Myocyte (in vitro differentiated cells): ENCODE measurements at places on chromosomes 12 and 14. TPM values are rescaled to one million over a fixed set of nuclear protein-coding genes. Genes with fewer than 3 reads are reported as not detected.
A peak's percentile ranks its signal among the peaks of the same experiment; 100 is the strongest.

IFNG-AS1 gene
- 1.8 TPM in 1 of 2 replicates, not detected in the other for total RNA-seq

GRCh38 chr12:29148911-29149690 is at the start of gene FAR2:
FAR2 (plus strand) TSS chr12:29149278; CDS start chr12:29270450, 121,172 bp downstream.
- DNase-seq = peak; percentile 1

- no peak for DNase-seq
These were observed 325.2 kb downstream of the PCNX1 start for GRCh38 chr14:71232506-71232905.

DNA sequence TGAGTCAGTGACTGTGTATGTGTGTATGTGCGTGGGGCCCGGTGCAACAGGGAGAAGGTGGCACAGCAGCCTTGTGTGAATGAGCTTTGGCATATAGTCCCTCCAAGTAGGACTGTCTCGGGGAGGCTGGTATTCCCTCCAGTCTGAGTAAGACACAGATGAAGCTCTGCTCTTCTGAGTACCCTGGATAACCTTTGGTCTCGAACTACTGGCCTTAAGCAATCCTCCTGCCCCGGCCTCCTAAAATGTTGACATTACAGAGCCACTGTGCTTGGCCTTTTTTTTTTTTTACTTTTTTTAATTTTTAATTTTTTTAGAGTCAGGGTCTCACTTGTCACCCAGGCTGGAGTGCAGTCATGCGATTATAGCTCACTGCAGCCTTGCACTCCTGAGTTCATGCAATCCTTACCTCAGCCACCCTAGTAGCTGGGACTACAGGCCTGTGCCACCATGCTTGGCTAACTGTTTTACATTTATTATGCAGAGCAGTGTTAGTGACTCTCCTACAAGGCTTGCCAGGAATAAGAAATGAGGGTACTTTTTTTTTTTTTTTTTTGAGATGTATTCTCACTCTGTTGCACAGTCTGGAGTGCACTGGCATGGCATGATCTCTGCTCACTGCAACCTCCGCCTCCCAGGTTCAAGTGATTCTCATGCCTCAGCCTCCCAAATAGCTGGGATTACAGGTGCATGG is 9.4 kb upstream of the DAZAP2 start:
- no peak for DNase-seq

- DNase-seq = no peak
These were observed 7.2 kb downstream of the MVK start for GRCh38 chr12:109580684-109581333.

- no peak for DNase-seq
These were observed 112.8 kb downstream of the CHST11 start for GRCh38 chr12:104569346-104570173.

SCN8A gene
- 7.4 and 13.7 TPM in 2 replicates for total RNA-seq

GRCh38 chr14:104136472-104137296 is 1.7 kb upstream of the KIF26A start:
- no peak for DNase-seq

DNA sequence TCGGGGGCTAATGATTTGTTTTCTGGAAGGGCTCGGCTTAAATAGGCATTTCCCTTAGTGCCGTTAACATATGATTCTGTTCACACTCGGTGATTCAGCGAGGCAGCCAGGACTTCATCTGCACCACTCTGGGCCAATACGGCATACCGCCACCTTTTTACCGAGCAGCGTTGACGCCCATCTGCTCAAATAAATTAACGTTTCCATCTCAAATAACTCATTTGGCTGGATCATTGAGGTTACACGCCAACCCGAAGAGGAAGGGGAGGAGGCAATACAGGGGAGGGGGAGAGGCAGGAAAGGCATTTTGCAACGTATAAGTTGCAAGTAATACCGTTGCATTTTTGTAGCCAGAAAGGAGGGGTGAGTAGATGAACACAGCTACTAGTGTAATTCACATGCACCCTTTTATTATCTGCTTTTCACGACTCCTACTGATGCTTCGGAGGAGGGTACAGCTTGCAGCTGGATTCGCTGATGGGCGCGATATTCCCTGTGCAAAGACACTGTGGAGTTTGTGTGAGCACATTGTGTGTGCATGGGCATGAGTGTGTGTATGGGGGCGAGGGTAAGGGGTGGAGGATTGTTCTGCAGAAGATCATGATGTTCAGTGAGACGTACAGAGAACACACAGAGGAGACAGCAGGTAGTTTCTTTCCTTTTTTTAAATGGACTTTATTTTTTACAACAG is 45.9 kb downstream of the MAP1LC3B2 start:
- no peak for DNase-seq
